Renal cortical epithelial cell (primary cell): ENCODE measurements at places on chromosomes 1 and 21. TPM values are rescaled to one million over a fixed set of nuclear protein-coding genes. Genes with fewer than 3 reads are reported as not detected.

GRCh38 chr1:223770621-223771315 is 58.4 kb downstream of the CAPN2 start:
- DNase-seq, result no peak

GRCh38 chr1:212218911-212219310 is 66.3 kb upstream of the PPP2R5A start:
- peak; percentile 98 for DNase-seq

DNA sequence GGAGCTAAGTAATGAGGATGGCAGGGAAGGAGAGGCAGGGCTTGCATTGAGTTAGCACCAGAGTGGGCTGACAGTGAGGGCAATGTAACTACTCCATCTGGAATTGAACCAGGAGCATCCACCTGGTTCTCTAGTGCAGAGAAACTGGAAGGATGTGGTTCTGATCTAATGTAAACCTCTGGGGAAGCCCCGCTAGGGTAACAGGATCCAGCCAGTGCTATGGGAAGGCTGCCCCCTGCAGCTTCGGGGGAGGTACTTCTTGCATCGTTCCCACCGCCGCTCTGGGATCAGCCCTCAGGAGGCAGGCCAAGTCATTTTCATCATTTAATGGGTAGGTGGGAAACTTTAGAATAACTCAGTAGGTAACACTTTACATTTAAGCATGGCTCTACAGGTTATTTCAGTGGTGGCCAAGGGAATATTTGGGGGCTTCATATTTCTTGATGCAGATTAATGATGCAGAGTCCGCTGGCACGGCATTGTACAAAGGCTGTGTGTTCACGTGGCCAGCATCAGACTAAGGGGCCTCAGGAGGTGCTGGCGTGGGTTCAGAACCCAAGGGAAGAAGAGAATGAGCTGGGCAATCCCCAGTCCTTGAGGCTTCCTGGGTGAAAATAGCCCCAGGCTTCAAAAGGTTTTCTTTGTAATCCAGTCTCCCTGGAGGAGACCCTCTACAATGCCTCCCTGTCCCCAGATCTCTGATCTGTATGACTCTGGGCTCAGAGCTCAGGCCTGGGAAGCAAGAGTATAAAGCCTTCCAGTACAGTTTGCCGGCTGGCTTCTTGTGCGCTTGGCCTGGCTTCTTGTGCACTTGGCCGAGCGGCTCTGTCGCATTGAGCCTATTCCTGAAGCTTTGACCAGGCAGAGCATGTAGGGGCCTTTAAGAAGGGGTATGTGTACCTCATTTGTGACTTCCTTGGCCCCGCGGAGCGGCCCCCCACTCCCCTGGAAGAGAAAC is 26.4 kb upstream of the KAZN start:
- no peak for DNase-seq

- no peak for DNase-seq
These were observed at the start of gene RIMKLA for GRCh38 chr1:42380586-42381279. Gene RIMKLA (plus strand): TSS chr1:42380792. CDS start chr1:42380935, 143 bp downstream.

- no peak for DNase-seq
These were observed 1.6 kb downstream of the PADI2 start for GRCh38 chr1:17117451-17118265.

The ALX3 gene
- not detected in 2 replicates for total RNA-seq

DNA sequence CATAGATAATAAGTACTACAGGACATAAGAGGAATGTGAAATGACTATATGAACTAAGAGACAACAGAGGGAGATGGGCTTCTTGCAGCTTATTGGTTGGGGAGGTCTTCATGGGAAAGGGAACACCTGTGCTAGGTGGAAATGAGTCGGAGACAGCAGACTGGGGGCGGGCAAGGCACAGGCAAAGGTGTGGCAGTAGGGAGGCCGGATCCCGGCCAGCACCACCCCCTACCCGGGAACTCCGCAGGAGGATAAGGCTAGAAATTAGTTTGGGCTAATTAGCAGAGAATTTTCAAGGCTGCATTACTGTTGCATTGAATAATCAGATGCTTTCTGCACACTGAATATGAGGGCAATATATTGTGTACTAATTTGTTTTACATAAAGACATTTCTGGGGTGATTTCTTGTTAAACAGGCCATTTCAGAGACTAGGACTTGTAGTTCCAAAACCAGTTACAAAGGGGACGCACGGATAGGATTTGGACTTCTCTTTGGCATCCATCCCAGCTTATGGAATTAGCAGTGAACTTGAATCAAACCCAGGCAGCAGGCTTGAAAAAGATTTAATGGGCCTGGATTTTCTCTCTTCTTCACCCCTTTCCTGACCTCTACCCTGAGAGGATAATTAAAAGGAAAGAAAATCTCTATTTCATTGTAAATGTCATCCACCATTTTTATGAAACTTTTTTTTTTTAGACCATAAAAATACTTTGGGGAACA is 2.2 kb upstream of the HUNK start:
- DNase-seq, result no peak

GRCh38 chr21:32424191-32424535 is 11.7 kb downstream of the EVA1C start:
- no peak for DNase-seq

GRCh38 chr1:184419350-184420161 is 32.7 kb downstream of the C1orf21 start:
- DNase-seq, result no peak

DNA sequence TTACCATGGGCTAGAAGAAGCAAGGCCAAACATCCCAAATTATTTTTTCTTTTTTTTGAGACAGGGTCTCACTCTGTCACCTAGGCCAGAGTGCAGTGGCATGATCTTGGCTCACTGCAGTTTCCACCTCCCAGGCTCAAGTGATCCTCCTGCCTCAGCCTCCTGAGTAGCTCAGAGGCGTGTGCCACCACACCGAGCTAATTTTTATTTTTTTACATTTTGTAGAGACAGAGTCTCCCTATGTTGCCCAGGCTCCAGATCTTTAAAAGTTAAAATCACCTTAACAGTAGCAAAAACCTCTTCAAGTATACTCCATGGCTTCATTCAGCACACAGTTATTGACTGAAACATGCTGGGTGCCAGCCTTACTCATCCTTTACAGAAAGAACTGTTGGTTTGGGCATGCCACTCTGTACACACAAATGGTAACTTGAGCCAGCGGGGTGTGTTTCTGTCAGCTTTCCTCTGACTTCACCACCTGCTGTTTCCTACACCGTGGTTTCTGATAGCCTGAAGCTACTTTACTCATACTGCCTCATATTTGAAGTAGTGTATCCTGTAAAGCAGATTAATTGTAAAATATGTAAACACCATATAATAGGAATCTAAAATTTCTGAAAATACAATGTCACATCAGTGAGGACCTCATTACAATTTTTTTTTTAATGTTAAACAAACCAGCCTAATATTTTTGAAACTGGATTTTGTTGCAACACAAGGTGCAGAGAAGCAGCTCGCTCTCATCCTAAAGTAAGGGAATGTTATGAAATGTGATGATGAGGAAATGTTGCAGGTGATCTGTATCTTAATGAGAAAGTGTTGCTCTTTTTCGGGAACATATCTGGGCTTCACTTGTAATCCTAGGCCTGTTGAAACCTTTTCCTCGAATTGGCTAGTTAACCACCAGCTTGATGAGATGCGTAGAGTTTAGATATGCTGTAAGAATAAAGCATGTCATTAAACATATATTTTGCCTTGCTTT is 113.9 kb downstream of the ATP5PO start:
- DNase-seq, result peak; percentile 84

- peak; percentile 59 for DNase-seq
These were observed 80.3 kb downstream of the NFIA start for GRCh38 chr1:61162520-61163258.

DNA sequence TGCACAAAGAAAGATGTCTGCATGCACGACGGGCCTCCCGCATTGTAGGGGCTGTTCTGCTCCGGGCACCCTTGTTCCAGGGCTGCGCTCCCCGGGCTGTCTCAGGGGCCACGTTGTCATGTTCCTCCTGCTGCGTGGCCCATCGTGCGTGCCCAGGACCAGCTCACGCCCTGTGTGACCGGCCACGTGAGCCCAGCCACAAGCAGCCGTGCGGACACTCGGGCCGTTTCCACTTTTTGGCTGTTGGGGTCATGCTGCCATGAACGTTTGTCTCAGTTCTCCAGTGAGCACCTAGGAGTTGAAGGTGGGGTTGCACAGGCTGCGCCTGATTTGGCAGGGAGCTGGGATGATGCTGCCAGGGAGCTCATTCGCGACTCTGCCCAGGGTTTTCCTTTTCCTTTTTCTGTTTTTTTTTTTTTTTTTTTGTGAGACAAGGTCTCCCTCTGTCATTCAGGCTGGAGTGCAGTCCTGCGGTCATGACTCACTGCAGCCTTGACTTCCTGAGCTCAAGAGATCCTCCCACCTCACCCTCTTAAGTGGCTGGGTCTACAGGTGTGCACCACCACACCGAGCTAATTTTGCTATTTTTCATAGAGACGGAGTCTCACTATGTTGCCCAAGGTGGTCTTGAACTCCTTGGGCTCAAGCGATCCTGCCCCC is 17.4 kb downstream of the PDXK start:
- DNase-seq, result peak; percentile 60

DNA sequence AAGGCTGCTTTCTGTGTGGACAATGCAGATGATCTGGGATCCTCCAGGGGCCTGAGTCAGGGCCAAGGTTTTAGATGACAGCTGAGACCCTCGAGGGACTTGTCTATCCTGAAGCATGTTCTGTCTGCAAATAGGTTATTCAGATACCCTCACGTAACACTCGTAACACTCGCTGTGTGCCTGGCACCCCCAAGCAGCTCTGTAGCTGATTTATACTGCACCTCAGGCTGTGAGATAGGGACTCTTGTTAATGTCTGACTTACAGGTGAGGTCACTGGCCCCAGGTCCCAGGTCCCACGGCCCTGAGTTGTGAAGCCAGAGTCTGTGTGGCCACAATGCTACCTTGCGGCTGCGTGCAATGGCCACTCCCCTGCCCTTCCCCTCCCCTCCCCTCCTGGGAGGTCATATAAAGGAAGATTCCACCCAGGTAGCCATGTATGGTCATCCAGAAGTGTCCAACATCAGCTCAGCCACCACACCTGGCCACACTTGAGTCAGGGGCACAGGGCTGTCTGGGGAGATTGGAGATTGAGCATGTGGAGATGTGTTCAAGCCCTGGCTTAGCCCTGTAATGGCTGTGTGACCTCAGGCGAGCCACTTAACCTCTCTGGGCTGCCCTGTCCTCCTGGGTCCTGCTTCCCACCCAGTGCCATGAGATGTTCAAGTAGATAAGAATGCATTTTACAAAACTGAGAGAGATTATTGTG is 687.7 kb downstream of the MATN1 start:
- DNase-seq, result no peak

The PM20D1 gene
- total RNA-seq, result 0.05 and 0.35 TPM in 2 replicates

The SELENBP1 gene
- 5.0 and 26.8 TPM in 2 replicates for total RNA-seq

DNA sequence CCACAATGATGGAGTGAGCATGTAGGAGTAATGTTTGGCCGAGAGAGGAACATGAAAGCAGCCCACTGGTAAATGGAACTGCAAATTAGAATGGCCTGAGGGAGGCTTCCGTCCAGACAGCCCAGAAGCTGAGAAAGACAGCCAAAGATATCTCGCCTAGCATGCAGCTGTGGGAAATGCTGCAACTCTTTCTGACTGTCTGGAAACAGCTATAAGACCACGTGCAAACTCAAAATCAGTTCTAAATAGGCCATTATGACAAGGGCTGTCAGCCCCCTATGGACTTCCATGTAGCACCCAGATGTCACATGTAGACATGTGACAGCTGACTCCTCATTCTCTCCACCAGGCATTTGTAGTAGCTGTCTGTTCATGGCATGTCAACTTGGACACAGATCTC is 62.9 kb upstream of the ATP1A1 start:
- no peak for DNase-seq

DNA sequence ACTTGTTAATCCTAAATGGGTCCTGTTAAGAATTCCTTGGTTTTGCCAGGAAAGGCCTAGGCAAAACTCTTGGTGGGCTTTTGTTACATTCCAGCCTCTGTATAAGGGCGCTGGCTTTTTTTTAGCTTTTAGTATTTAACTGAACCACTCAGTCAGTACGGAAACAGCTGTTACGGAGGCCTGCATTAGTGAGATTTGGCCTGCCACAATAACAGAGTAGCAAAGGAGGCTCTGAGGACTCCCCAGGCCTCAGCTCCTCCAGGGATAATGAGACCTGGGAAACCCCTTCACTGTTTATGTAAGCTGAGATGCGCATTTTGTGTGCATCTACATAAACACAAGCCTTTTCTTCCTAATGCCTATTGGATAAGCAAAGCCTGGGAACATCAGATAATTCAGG is 210.2 kb downstream of the APP start:
- no peak for DNase-seq

DNA sequence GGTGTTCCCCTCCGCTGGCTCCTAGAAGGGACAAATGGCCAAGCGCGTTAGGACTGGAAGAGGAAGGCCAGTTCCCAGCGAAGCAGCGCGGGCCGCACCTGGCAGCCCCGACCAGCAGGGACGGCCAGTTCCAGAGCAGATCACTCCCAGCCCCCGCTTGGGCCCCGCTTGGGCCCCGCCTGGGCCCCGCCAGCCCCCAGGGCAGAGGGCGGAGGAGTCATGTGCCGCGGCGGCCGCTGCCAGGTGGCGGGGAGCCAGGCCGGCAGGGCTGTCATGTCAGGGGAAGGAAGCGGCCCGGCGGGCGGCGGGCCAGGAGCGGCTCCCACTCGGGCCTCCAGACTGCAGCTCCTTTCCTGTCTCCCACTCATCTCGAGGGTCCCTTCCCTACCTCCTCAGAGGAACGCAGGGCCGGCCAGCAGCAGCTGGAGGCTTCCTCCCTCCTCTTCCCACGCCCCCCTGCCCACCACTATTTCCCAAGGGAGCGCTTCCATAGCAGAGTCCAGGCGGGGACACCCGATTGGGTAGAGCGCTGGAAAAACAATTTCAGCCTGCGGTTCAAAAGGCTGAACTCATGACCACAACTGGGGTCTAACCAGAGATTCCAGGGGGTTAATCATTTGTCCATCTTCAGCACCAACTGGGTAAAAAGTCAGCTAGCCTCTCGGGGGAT is 16.5 kb downstream of the ZNF697 start:
- DNase-seq, result peak; percentile 93

GRCh38 chr1:55285834-55286233 is 70.7 kb upstream of the USP24 start:
- peak; percentile 19 for DNase-seq

The ARPC5 gene
- 121 and 253 TPM in 2 replicates for total RNA-seq

DNA sequence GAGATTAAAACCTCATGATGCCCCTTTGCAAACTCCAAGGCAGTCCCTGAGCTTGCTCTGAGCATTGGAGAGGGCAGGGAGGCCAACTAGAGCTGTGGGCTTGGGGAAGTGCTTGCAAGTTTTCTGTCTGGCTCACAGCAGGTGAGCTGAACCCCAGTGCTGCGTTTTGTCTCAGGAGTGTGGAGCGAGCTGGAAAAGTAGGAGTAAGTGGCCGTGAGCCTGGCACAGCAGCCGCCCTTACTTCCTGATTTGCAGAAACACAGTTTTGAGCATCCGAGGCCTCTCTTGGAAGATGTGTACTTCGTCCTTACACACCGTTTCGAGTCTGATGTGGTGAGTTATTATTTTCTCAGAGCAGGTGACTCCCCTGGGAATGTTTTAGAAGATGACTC is 221.2 kb upstream of the C1orf174 start:
- DNase-seq, result no peak

GRCh38 chr1:218886101-218886871 is 287.4 kb upstream of the LYPLAL1 start:
- DNase-seq, result no peak

The GSTM2 gene
- total RNA-seq, result 1.4 and 14.7 TPM in 2 replicates

The SPRR1A gene
- total RNA-seq, result not detected in 2 replicates

The KRTAP20-3 gene
- not detected in 2 replicates for total RNA-seq
